Glutamatergic neuron (in vitro differentiated cells): ENCODE measurements at places on chromosomes 7 and 10. TPM values are rescaled to one million over a fixed set of nuclear protein-coding genes. Genes with fewer than 3 reads are reported as not detected.

DNA sequence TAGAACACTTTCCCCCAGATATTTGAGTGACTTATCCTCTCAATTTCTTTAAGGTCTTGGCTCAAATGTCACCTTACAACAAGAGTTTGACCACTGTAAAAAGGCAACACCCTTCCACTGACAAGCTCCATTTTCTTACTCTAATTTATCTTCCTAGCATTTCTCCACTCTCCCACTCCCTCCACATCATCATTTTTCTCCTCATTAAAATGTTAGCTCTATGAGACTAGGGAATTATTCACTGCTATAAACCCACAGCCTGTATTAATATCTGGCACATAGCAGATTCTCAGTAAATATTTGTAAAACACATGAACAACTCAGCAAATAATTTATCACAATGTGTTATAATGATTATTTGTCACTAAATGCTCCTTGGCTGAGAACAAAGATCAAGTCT, 161.0 kb downstream of the DOCK4 start:
- DNase-seq, result no peak

The GRM3 gene
- total RNA-seq, result not detected

GRCh38 chr7:20514364-20514763, 101.1 kb upstream of the ABCB5 start:
- DNase-seq, result peak; percentile 73

The TEX47 gene
- total RNA-seq, result not detected

The CNPY1 gene
- total RNA-seq, result not detected

GRCh38 chr10:132112611-132113010, 46.9 kb downstream of the JAKMIP3 start:
- no peak for DNase-seq

The VWDE gene
- total RNA-seq, result 12.4 TPM

DNA sequence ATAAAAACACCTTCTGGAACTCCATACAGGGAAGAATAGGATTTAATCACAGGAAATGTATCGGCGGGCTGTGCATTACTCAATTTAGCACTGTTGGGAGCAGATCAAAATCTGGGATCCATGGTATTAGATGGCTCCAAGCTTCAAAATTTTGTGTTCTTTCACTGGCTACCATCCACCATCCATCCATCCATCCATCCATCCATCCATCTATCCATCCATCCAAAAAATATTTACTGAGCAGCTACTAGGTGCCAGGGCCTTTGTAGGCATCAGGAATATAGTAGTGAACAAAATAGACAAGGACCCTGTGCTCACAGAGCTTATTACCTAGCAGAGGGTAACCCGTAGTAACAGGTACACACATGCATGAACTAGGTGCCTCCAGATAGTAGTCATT, 280.2 kb downstream of the CCDC3 start:
- DNase-seq, result no peak

The CALML3 gene
- total RNA-seq, result not detected

The LRRD1 gene
- 0.15 TPM for total RNA-seq

DNA sequence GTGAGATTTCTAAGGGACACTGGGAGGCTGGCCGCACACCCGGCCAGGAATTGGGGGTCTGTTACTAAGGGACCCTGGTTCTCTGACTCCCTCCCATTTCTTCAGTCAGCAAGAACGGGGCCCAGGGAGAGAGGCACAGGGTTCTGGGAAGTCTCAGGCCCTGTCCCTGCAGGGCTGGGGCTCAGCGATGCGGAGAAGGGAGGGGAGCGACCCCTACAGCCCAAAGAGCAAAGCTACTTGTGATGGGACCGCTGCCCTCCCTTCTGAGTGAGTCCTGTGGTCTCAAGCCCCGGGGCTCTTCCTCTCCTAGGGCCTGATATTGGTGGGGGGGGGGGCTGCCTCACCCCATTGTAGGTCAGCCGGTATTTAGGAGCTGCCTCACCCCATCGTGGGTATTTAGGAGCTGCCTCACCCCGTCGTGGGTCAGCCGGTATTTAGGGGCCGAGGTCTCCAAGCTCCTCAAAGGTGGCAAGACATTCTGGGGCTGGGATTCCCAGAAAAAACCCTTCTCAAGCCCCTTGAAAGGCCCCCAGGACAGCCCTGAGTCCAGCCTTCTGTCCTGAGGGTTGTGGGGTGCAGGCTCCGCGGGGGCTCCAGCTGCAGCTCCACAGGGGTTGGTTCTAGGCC, 16.9 kb upstream of the NKX6-2 start:
- no peak for DNase-seq

DNA sequence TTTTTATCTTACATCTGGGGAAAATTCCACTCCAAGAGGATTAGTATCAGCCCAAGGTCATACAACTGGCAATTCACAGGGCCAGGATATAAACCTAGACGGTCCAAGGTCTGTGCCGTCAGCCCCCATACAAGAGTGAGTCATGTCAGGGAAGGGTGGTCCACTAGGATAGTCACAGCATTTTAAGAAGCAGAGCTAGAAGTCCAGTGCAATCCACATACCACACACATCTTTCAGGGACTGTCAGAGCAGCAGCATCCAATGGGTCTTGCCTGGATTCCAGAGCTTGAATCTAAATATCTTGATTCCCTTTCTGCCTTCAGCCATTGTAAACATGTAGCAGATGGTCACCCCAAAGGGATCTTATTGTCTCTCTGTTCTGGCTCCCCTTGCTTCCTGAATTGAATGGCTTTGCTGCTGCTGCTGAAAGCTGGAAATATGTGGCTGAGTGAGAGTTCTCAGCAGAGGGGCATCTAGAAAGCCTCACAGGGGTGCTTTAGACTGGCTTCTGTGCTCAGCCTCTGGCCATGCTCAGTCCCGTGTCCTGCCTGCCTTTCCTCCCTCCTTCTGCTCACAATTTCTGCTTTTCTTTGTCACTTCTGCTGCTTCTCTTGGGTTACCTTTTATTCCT, 9.9 kb upstream of the OR6V1 start:
- no peak for DNase-seq

The ADARB2 gene
- 20.6 TPM for total RNA-seq

DNA sequence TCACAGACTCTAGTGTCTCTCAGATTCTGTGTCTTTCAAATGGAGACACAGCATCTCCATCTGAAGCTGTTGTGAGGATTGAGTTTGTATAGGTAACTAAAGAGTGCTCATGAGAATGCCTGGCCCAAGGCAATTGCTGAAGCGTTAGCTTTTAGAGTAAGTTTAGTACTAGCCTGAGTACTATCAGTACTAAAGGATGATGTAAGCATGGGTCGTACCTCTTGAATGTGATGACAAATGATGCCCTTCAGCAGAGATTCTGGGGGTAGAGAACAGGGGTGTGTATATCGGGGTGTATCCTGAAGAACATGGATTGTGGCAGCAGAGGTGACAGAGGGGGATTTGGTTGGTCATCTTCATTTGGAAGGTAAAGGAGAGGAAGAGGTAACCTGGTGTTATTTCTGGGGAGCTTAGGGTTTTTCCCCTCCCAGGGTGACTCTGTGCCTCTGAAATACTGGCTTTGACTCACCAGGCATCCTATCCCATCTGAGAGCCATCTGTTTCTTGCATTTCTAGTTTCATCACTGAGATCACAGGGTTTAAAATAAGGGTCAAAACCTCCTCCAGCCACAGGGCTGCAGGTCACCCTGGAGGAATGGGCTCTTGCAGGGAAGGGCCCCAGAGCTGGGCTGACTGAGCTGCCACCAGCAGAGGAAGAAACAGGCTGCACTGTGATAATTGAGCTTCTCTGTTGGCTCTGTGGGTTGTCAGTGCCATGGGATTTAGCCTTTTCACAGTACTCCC, 756.0 kb downstream of the KCNMA1 start:
- DNase-seq, result no peak

DNA sequence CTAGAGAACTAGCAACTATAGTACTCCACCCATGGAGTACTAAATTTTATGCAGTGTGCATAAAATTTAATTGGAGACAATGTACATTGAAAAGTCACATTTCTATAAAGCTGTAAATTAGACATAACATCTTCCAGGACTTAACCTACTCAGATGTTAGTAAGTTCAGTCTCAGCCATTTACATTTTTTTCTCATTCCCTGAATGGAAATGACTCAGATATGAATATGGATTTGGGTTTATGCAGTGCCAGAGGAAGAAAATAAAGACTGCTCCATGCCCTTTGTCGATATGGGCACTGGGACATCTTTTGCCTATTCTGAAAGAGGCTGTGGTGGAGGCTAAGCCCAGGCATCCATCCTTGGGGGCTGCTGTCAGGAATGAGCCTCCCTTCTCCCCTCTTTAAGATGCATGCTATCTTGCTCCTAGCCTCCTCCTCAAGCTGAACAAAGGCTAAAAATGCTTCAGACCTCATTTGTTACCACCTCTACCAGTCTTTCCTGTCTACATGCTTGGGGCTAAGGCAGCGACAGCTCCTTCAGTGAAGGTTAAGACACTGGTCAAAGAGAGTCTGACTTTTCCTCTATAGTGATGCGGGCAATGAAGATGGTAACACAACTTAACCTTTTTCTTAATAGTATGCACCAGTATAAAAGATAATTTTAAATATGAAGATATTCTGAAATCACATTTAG, 486.8 kb upstream of the ANKRD30A start:
- DNase-seq, result no peak

DNA sequence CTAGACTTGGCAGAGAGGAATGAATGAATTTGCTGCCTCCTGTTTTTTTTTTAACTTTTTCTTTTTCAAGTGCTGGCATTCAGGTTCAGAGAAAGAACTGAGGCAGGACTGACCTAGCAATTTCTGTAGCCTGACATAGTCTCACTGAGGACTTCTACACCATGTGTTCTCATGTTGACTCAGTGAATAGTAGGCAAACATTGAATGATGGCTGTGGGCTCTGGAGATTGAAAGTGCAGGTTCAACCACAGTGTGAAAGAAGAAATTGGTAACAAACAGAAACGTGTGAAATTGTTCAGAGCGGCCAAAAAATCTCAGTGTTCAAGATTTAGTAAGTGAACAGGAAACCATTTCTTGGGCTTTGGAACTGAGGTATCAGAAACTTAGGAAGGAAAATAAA, 322.4 kb upstream of the GHITM start:
- no peak for DNase-seq

DNA sequence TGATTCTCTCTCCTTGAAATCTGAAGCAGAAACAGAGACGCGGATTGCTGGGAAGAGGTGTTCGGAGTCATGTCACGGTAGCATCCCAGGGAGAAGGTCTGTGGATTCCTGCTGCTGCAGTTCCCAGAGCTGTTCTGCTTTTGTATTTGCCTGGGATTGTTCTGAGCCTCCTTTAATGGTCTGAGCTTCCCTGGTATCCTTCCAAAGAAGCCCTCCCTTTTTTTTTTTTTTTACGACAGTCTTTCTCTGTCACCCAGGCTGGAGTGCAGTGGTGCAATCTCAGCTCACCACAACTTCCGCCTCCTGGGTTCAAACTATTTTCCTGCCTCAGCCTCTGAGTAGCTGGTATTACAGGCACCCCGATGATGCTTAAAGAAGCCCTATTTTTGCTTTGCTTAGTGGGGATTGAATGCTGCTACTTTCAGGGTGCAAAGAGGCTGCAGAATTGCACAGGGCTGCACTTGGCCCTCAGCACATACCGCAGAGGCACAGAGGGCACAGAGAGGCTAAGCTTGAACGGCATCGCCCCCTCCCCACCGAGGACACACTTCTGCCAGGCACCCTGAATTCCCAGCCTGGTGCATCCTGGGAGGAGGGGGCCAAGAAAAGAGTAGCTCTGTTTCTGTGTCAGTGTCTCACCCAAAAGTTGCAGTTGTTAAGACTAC, 208.6 kb upstream of the GALNT17 start:
- no peak for DNase-seq

GRCh38 chr10:1241973-1242935, 186.1 kb downstream of the WDR37 start:
- no peak for DNase-seq

The GALNT17 gene
- 42.0 TPM for total RNA-seq

GRCh38 chr10:43229208-43230061, 37.4 kb downstream of the RASGEF1A start:
- peak; percentile 45 for DNase-seq

DNA sequence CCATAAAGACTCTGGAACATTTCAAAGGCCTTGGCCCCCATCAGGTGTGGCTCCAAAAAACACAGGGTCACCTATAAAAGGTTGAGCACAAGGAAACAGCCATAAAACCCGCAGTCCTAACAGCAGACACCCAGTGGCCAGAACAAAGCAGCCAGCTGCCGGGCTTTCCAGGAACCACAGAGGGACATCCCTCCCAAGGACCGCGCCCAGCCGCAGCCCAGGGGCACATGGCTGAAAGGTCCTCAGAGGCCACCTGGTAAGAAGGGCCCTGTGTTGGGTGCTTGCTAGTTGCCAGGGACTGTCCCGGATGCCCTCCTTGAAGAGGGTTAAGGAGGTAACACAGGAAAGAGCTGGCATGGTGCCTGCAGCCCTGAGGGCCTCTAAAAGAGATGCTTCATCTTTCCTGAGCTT, 32.7 kb downstream of the KCNMA1 start:
- no peak for DNase-seq

The CCDC3 gene
- 13.8 TPM for total RNA-seq

- DNase-seq, result peak; percentile 29
Measured at GRCh38 chr7:29878081-29878688, 71.9 kb downstream of the WIPF3 start.

The EIF4EBP2 gene
- 130 TPM for total RNA-seq

GRCh38 chr7:44223362-44224079, 22.7 kb downstream of the YKT6 start:
- DNase-seq, result peak; percentile 39

DNA sequence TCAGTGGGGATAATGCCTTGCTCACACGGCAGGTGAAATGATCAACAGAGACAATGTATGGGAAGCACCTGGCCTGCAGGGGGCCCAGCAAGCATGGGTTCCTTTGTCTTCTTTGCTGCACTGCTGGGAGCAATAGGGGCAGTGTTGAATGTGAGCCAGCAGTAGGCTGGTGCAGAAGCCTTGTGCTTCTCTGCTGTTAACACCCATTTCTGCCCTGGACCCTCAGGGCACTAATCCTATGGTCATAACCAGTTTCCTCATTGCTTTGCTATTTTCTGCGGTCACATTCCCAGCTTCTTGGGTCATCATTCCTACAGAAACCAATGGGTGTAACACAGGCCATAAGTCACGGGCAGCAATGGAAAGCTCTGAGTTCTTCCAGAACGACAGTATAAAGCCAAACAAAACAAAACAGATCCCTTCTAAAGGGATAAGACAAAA, 10.9 kb upstream of the LGI1 start:
- DNase-seq, result no peak

GRCh38 chr10:116780691-116781205, 38.4 kb upstream of the HSPA12A start:
- DNase-seq, result no peak

The LZTS2 gene
- 56.7 TPM for total RNA-seq

The CSGALNACT2 gene
- 28.3 TPM for total RNA-seq

GRCh38 chr7:150800581-150801241, at the start of gene TMEM176A:
Gene TMEM176A (plus strand): TSS chr7:150800769. CDS start chr7:150801551, 782 bp downstream.
- DNase-seq, result peak; percentile 34
